ENCODE measurements at places on chromosomes 4 and X.

GRCh38 chrX:16103625-16104024, 19.7 kb upstream of the GRPR start:
- no peak for DNase-seq

DNA sequence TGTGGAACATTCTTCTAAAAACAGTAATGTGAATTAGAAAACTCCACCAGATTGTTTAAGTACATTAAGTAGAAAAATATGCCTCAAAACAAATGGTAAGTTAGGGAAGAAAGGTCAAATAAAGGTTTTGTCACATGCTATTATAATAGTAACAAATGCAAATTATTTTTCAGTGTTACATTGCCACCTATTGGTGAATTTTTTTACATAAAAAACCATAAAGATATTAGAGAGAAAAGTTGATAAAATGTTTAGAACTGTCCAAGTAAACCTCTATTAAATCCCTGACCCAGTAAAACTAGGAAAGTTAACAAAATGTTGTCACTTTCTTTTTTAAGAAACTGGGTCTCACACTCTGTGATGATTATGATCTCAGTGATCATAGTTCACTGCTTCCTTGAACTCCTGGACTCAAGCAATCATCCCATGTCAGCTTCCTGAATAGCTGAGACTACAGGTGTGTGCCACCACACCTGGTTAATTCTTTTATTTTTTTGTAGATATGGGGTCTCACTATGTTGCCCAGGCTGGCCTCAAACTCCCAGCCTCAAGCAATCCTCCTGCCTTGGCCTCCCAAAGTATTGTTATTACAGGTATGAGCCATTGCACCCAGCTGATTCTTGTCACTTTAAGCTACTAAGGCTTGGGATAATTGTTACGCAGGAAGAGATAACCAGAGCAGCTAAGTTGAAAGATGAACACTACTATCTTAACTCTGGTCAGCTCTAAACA, 157.6 kb downstream of the ATRX start:
- DNase-seq, result peak; percentile 0

DNA sequence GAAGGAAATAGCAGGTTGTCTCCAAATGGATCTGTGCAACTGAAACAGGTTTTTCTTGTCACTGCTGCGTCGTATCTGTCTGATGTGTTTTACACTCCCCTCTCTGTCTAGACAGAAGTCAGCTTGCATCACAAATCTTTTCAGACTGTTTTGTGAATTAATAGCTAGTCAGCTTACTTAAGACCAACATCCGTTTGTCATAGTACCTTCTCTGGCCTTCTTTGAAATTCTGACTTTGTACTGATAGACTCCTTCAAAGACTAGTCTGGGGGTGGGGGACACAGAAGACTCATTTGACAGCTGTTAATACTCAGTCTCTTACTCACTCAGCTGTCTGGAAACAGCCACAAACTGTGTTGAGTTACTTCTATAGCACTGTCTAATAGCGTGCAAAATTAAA, 197.8 kb downstream of the PALLD start:
- DNase-seq, result peak; percentile 95

DNA sequence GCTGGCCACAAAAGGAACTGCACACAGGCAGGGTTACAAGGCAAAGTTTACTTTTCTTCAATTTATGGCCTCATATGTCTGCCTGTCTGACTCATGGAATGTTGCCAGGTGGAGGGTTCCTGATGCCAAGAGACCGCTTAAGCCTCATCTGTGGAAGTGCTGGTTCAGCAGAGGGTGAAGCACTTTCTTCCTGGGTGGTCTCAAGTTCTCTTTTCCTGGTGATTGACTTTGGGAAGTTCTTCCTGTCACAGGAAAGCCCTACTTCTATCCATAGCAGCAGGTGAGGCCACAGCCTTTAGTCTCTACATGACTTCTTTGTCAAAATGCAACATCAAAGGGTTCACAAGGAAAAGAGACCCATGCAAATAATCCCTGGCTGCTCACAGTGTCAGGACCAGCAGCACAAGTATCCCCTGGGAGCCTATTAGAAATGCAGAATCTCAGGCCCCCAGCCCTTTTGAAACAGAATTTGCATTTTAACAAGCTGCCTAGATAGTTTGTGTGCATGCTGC, 81.4 kb upstream of the IGFBP7 start:
- DNase-seq, result peak; percentile 9

GRCh38 chr4:151675411-151675971, 85.3 kb downstream of the GATB start:
- DNase-seq, result no peak

DNA sequence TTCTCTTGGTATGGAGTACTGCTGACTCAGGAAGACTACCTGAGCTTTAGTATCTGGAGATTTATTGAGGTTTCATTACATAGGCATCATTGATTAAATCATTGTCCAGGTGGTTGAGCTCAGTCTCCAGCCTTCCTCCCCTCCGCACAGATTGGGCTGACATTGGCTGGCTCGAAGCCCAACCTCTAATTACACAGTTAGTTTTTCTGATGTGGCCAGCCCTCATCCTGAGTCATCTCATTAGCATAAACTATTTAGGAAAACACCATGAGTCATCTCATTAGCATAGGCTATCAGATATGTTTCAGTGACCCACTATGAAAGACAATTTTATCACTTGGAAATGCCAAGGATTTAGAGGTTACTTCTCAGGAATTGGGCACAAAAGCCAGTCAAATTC, 93.9 kb upstream of the ANKRD50 start:
- DNase-seq, result peak; percentile 29

- no peak for DNase-seq
Observed at GRCh38 chr4:112747036-112747435, 110.1 kb downstream of the LARP7 start.

DNA sequence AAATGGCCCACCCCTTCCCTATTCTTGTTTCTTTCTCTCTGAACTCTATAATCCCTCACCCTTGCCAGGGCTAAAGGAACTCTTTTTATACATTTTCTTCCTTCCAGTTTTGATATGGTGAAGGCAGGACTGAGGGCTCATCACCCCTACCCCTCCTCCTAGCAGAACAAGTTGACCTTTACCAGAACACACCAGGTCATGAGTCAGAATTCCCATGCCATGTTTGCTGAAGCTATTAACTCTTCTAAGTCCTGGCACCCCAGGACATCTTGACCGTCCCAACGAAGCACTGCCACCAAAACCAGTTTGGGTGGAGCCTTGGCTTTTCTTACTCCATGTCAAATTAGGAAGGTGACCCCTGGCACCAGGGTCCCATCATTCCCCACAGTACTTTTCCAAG, 57.5 kb upstream of the DYNLT3 start:
- no peak for DNase-seq

- no peak for DNase-seq
Observed at GRCh38 chr4:39530682-39531081, 3.4 kb upstream of the UGDH start.

DNA sequence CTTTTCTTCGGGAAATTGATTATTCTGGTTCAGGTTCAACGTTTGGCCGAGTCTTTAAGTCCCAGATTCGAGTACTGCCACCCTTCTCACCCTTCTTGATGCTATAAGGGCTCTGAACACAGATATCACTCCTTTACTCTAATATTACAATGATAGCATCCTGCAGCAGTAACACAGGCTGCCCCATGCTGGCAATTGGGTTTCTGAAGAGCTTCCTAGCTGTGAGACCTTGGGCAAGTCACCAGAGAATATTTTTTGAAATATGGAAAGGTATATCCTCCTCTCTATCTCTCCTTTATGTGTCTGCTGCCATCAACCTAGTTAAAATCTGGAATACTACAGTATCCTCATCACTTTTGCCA, 297 bp upstream of the MTMR8 start:
- no peak for DNase-seq

- peak; percentile 82 for DNase-seq
Observed at GRCh38 chrX:44675362-44676024, 132.8 kb upstream of the FUNDC1 start.

DNA sequence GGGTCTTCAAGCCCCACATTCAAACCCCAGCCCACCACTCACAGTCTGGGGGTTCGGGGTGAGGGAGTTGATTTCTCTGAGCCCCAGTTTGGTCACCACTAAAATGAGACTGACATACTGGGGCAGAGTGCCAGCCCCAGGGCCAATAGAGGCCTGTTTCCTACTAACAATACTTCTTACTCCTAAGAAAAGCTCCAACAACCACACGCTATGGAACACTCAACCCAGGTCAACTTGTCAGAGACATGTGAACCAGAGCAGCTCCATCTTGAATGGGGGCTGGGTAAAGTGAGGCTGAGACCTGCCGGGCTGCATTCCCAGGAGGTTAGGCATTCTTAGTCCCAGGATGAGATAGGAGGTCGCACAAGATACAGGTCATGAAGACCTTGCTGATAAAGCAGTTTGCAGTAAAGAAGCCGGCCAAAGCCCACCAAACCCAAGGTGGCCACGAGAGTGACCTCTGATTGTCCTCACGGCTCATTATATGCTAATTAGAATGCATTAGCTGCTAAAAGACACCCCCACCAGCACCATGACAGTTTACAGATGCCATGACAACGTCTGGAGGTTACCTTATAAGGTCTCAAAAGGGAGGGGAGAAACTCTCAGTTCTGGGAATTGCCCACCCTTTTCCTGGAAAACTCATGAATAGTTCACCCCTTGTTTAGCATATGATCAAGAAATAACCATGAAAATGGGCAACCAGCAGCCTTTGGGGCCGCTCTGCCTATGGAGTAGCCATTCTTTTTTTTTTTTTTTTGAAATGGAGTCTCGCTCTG, 26.6 kb upstream of the HTRA3 start:
- no peak for DNase-seq

GRCh38 chr4:156596026-156596425, 375.6 kb downstream of the PDGFC start:
- peak; percentile 32 for DNase-seq

- DNase-seq, result no peak
Observed at GRCh38 chrX:109952985-109953905, 49.7 kb upstream of the TMEM164 start.

DNA sequence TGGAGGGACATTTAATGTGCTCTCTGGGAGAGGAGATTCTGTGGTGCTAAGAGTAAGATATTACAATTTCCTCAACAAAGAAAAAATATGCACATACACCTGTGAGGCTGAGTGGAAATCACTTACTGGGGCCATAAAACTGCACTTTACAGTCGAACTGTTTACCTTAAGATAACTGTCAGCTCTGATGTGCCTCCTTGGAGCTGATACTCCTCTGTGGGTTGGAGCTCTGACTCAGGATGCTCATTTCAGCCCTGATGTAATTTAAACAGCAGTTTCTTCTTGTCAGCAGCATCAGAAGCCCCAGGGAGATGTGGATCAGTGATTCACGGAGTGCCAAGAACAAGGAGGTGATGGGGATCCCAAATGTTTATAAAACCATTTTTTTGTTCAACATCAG, 241.9 kb upstream of the SFRP2 start:
- peak; percentile 62 for DNase-seq

DNA sequence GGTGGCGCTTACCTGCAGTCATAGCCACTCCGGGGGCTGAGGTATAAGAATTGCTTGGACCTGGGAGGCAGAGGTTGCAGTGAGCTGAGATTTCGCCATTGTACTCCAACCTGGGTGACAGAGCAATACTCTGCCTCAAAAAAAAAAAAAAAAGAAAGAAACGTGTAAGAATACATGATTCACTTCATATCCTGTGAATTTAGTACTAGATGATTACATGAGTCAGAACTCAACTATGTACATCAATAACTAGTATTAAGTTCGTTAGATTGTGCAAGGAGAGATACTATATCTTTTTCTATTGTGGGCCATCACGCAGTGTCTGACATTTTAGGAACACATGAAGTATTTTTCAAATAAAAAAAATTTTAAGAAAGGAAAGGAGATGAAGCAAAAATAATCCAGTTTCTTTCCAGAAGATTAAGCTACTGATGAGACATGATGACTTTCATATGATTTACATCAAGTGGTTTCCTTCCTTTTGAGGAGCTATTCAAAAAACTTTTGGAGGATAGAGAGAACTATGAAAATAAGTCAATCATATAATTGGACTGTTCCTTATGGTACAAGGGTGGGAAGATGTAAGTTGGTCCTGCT, 64.7 kb upstream of the EXOC1L start:
- peak; percentile 71 for DNase-seq

GRCh38 chrX:11591723-11592346, 73.9 kb downstream of the ARHGAP6 start:
- DNase-seq, result no peak

- peak; percentile 49 for DNase-seq
Observed at GRCh38 chr4:27318740-27319139, 458.1 kb downstream of the STIM2 start.

- DNase-seq, result peak; percentile 76
Observed at GRCh38 chrX:281166-281999, at the start of gene PLCXD1. TSS of gene PLCXD1 (plus strand) at chrX:281381. CDS start at chrX:284188, 2,807 bp downstream.

GRCh38 chr4:64464581-64464980, 55.3 kb upstream of the TECRL start:
- no peak for DNase-seq

- no peak for DNase-seq
Observed at GRCh38 chr4:111821342-111821741, 323.9 kb upstream of the FAM241A start.

- DNase-seq, result no peak
Observed at GRCh38 chr4:10694828-10695209, 10.3 kb upstream of the CLNK start.
